ENCODE measurements at places on chromosomes 13 and 19.

- no peak for DNase-seq
These were observed 5.7 kb downstream of the ZNF132 start for GRCh38 chr19:58434217-58434616.

GRCh38 chr13:24279327-24280110 is 29.9 kb upstream of the C1QTNF9 start:
- no peak for DNase-seq

GRCh38 chr13:38577048-38577447 is 109.8 kb upstream of the FREM2 start:
- no peak for DNase-seq

DNA sequence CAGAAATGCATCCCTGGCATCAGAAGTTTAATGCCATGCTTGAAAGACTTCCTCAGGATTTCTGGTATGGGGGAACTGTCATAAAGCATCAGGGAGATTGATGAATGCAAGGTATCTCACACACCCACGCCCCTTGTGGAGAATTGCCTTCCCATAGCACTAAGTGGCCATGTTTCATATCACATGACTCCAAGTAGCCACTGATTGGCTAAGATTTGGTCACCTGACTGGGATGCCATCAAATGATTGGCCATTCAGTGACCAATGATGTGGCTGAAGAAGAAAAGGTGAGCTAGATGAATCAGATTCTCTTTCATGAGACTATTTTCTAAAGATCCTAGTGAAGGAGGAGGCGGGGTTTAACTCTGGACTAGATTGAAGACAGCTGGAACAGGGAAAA is 7.3 kb downstream of the KLK8 start:
- DNase-seq = no peak

GRCh38 chr19:51186323-51186722 is 38.6 kb upstream of the CD33 start:
- no peak for DNase-seq

GRCh38 chr19:55652311-55653128 is 2.3 kb upstream of the U2AF2 start:
- DNase-seq = no peak

DNA sequence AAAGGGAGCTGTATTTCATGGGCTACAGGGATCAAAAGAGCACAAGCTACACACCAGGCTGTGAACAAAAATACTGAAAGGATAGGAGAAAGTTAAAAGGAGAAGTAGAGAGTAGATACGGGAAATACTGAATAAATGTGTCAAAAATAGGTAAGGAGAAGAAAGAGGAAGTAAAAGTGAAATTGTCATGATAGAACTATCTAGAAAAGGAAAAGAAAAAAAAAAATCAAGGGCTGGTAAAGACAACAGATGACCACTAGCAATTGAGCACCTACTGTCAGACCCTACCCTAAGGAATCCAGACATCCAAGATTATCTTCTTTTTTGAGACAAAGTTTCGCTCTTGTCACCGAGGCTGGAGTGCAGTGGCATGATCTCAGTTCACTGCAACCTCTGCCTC is 4.8 kb downstream of the RUBCNL start:
- no peak for DNase-seq
